HFFc6 (cell line): ENCODE measurements at places on chromosomes 6 and 20.

DNA sequence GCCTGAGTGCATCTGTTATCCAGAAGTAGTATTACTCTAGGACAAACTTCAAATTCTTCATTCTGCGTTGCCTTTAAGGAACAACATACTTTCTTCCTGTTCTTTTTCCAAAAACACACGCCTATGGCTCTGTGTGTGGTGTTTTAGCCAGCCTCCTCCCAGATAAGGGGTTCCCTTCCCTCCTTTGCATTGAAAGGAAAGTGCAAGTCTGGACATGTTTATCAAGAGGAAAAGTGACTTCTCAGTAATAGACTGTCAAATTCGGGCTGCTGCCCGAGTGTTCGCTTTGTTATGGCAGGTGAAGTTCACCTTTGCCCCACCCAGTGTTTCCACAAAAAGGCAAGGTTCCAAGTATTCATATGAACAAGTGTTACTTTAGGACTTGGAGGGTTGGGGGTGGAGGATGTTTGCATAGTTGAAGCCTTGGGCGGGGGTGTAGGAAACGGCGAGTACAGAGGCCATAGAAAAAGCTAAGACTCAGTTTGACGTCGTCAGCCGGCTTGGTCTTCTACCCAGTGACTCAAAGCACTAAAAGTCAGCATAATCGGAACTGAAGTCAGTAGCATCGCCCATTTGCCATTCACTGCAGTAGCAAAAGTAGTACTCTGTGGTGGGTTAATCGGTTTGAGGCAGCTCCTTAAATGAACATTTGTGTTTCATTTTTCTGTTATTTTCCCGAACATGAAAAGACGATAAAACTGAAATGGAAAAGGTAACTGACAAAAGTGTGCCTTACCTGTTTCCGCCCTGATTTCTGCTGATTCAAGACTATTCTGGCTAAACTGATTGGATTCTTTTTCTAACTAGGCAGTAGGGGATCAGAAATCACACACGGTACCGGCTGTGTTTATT lies 12.5 kb downstream of the PRDM1 start:
- DNase-seq: peak; percentile 34

DNA sequence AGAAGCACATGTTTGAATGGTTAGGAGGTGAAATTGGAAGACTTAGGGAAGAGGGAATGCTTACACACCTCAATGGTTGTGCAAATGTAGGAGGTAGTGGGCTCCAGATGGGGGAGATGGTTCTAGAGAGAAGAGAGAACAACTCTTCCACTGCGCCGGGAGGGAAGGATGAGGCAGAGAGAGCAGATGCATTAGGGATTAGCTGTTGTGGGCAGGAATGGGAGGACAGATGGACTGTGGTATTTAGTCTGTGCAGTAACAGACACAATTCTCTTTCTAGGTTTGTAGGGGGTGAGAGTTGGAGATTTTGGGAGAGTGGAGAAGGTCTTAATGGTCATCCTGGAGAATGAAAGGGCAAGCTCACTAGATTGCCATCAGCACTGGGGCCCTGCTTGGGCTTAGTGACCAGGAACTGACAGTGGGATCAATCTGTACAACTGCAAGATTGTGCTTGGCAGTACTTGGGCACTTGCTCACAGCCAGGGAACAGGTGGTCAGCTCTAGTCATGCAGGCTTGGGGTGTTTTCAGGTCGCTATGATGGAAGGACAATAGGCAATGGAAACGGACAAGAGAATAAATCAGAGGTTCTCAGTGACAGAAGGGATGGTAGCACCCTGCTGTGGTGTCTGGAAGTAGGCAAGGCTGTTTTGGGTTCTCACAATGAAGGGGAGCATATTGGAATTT lies 182.0 kb upstream of the MYLIP start:
- no peak for DNase-seq

DNA sequence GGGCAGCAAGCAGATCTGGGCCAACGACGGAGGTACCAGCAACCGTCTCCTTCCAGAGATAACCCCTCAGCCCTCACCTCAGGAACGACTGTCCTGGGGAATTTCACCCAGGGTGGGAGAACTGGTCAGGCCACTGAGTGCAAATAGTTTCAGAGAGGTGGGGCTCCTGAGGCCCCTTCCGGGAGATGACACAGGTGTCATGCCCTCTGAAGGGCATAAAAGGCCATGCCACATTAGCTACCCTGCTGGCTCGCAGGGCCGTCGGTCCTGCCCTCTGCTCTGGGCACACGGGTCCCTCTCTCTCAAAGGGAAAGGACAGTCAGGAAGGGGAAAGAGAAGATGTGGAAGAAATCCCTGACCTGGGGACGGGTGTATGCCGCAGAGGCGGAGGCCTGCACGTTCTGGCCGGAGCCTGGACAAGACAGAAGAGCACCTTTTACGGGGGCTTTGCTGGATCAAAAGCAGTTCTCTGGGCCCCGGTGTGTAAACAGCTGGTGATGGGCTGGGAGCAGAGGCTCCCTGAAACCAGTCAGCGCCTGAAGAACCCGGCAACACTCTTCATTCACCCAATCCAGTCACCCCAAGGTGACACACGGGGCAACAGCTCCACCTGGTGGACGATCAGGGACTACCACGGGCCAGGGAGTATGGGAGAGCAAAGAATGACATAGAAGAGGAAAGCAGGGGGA lies 6.4 kb upstream of the TAF8 start:
- peak; percentile 68 for DNase-seq

DNA sequence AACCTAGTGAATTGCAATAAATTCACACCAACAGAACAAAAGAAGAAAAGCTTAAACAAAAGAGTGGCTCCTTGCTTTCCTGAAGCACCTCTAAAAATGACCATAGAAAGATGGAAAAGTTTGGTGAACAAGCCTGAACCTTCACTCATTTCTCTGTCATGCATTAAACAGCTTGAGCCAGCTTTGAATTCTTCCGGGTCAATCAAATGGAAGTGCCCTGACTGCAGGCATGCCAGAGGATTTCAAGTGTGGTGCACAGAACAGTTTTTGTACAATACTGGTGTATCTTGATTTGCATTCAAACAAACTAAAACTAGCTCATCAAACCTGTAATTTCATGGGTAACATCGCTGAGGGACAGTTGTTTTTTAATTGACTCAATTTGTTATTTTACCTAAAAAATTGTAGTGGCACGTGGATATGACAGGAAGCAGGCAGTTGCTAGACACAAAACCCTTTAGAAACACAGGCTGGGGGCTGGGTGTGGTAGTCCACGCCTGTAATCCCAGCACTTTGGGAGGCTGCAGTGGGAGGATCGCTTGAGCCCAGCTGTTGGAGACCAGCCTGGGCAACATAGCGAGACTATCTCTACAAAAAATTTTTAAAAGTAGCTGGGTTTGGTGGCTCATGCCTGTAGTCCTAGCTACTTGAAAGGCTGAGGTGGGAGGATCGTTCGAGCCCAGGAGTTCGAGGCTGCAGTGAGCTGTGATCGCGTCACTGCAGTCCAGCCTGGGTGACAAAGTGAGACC lies 9.1 kb downstream of the CASS4 start:
- no peak for DNase-seq

DNA sequence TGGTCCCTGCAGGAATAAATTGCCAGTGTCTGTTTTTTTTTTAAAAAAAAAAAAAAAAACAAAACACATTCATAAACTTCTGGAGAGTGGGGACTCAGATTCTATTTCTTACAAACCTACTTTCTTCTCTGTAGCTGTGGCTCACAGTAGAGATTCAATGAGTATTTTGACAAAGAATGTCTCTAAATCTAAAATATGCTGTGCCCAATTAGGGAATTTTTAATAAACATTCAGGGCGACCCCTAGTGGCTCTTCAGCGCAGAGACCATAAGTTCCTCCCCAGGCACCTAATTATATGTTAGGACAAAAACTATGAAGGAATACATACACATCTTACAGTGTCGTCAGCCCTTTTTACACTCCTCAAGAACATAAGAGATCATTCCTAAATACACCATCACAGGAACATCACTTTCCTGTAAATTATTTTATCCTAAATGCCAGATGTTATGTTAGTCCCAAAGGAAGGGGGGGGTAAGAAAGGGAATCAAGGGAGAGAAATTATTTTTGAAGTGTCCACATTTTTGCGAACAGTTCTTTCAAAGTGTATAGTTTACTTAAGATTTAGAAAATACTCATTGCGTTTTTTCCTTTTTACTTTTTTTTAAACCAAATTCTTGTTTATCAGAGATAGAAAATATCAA lies 21.8 kb upstream of the NAA20 start:
- DNase-seq: peak; percentile 43

DNA sequence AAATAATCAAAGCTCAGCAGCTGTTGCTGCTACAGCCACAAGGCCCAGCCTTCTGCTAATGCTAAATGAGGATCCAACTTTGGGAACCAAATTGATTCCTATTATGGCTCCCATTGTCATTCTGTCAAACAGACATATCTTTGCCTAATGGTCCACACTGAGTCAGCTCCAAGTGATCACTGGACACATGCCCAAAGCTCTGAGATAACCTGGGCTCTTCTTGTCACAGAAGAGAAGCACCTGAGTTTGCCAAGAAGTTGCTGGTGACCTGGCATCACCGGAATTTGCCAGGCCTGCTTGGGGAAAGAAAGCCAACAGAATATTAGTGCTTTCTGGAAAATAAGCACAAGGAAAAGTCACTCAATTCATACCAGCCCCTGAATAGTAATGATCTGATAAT lies 5.8 kb downstream of the TNFRSF21 start:
- no peak for DNase-seq

- DNase-seq: no peak
These were observed 91.6 kb upstream of the DST start for GRCh38 chr6:56734335-56734734.

DNA sequence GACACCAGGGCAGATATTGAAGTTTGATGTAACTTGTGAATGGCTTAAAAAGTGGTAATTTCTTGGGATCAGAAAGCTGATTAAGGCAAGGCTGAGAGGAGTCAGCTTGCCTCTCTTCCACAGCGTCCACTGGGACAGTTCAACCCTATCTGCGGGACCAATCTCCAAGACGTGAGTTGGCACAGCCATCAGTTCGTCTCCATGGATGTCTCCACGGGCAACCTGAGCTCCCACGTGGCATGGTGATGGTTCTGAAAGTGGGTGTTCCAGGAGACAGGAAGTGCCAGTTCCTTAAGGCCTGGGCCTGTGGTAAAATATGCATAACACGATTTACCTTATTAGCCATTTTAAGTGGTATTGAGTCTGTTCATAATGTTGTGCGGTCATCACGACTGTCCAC lies 67.9 kb upstream of the BHLHE23 start:
- DNase-seq: no peak

DNA sequence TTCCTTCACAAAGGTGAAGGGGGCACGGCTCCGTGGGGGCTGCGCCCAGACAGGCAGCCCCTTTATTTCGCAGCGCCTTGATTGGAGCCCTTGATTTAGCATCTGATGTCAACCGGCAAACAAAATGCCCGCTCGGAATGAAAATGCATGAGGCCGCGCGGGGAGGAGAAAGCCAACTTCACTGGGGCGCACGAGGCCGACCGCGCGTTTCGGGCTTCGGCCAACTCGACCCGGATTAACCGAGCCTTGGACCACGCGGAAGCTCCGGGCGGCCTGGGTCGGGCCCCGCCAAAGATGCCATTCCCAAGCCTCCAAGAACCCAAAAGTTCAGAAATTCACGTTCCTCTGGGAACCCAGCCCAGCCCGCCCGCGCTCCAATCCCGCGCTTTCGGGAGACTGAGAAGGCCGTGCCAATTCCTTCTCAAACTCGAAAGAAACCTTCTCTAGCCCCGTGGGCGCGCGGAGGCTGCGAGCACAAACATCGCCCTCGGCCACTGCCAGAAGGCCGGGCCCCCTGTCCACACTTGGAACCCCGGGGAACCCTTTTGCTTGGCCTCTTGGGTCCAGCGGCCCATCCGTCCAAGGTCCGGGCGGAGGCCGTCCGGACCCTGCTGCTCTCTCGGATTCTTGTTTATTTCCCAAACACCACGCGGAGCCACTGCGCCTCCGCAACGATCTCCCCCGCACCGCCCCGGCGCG lies 879 bp upstream of the INSM1 start:
- DNase-seq: no peak

GRCh38 chr6:112485120-112485826 lies 138.1 kb downstream of the RFPL4B start:
- no peak for DNase-seq

- DNase-seq: peak; percentile 17
These were observed 1729.5 kb downstream of the GRIK2 start for GRCh38 chr6:103122766-103123601.

GRCh38 chr6:46998436-46999017 lies 43.6 kb downstream of the ADGRF1 start:
- peak; percentile 13 for DNase-seq

DNA sequence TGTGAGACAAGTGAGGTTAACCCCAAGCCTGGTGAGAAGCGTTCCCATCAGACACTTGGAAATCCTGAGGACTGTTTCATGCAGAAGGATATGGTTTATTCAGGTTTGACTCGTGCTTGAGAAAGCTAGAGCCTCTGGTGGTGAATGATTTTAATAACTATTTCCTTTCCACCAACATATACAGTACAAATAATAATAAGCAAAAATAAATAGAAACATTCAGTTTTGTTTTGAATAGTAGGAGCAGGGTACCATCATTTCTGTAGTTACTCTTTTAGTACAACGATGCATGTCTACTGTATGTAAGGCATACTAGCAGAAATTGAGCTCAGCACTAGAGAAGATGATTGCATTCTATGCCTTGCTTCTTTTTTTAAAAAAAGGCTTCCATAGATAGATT lies 33.5 kb downstream of the PLG start:
- DNase-seq: no peak

DNA sequence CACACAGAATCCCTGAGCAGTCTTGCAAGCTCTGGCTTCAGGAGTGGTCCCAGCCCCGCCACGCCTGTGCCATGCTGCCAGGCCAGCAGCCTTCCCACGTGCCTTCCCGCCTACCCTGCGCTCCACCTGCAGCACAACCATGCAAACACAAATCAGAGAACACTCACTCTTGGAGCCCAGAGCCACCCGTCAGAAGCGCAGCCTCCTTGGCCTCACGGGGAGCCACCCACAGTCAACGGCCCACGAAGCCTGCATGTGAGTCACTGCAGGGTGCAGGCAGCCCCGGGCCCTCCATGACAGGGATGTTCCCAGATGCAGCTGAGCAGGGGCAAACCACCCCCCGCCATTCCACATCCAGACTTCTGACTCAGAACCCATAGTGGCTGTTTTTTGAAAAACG lies 217.0 kb downstream of the DLL1 start:
- no peak for DNase-seq

DNA sequence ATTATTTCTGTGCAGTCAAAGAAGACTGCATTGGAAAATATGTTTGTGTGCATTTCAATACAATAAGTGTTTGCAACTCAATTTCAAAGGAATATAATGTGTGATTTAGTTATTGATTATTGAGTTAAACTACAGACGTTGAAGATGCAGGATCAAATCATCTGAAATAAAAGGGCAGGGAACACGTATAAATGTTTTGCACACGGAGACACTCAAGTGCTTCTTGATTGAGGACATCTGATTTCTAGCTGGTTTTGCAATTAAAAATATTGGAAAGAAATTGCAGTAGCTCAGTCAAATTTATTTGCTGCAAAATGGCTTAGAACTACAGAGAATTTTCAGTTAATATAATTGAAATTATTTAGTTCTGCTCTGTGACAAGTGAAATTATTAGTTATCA lies 412.7 kb downstream of the UTRN start:
- DNase-seq: no peak
